ENCODE measurements at places on chromosomes 4 and X.

- DNase-seq, result peak; percentile 89
Observed at GRCh38 chrX:71068044-71068918, at the start of gene SNX12. Gene SNX12, minus strand, starts transcription at chrX:71068334. Its CDS starts 28 bp downstream, at chrX:71068306.

DNA sequence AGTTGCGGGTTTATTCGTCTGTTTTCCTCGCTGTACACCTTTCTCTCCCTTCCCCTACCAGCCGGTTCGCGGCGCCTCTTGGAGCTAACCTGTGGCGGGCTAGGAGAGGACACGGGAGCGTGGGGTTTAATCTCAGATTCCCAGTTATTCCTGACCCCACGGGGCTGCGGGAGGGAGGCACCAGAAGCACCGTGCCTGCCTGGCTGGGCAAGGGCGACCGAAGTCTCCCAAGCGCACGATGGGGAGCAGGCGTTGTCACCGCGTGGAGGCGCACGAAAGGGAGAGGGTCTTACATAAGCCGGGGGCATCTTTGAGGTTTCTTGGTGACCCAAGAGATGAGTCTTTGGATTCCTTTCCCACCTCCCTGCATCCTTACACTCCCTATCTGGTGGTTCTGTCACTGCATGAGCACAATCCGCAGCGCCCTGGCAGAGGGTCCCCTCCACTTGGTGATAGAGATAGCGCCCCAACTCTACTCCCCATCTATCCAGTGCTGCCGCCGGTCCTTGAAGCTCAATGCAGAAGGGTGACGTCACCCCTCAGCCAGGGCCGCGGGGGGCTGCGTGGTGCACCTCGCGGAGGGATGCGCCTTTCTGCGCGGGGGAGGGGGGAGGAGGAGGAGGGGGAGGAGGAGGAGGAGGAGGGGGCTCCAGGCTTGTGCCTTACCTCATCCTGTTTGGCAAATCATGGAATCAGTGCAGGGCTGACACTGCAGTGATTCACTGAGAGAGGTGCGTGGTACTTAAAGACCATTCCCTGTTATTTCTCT is 793 bp downstream of the TSPAN7 start:
- no peak for DNase-seq

DNA sequence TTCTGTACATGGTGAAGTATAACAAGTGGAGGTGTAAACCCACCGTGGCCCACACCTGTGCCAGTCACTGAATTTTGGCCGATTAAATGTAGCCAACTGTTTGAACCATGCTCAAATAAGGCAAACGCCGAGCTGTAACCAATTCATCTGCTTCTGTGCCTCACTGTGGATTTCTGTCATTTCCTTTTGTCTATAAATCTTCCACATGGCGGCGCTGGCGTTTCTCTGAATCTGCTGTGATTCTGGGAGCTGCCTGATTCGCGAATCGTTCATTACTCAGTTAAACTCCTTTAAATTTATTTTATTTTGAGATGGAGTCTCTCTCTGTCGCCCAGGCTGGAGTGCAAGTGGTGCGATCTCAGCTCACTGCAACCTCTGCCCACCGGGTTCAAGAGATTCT is 19.2 kb downstream of the SUPT20HL2 start:
- DNase-seq, result no peak

GRCh38 chr4:42915484-42915883 is 23.0 kb downstream of the GRXCR1 start:
- DNase-seq, result no peak

- no peak for DNase-seq
Observed at GRCh38 chr4:43133566-43133965, 241.1 kb downstream of the GRXCR1 start.

DNA sequence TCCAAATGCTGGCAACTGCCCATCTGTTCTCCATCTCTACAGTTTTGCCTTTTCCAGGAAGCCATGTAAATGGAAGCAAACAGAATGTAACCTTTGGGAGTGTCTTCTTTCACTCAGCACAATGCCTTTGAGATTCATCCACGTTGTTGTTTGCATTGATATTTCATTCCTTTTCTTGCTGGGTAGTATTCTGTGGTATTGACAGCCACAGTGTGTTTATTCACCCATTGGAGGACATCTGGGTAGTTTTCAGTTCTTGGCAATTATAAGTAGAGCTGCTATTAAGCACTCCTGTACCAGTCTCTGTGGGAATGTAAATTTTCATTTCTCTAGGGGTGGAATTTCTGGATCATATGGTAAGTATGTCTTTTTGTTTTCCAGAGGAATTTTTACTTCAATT is 194.3 kb upstream of the RPS6KA3 start:
- DNase-seq, result no peak

DNA sequence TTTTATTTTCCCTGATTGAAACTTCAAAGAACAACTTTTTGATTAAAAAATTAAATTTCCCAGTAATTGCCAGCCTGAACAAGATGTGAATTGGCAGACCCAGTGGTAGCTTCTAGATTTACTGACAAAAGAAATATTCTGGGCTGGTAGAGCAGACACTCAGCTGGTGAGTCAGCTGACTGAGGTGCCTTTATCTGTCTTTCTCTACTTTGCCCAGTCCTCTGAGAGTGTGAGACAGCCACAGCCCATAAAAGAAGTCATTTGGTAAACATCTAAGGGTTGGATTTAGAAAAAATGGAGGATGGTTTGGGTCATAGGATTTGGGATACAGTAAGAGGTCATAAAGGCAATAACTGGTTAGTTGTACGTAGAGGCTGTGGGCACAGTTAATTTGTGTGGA is 54.5 kb downstream of the CCSER1 start:
- no peak for DNase-seq

DNA sequence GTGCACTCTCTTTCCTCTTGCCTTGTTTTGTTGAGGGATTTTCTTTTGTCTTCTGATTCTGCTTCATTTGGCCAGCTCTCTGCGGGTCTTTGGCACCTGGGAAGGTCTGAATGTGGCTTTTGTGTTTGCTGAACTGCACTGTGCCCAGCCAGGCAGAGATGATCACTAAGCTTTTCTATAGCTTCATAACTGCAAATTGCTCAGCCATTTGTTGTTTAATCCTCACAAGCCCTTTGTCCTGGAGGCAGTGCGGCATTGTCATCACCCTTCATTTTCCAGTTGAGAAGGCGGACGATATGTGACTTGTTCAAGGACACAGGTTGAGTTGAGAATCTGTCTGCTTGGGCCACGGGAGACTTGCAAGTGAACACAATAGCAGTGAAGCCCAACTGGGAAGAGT is 46.0 kb upstream of the SFRP2 start:
- no peak for DNase-seq

DNA sequence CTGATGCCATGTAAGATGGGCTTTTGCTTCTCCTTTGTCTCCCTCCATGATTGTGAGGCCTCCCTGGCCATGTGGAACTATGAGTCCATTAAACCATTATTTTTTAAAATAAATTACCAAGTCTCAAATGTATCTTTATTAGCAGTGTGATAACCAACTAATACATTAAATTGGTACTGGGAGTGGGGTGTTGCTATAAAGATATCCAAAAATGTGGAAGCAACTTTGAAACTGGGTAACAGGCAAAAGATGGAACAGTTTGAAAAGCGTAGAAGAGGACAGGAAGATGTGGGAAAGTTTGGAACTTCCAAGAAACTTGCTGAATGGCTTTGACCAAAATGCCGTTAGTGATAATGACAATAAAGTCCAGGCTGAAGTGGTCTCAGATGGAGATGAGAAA is 526.7 kb downstream of the SH3BGRL start:
- DNase-seq, result no peak

DNA sequence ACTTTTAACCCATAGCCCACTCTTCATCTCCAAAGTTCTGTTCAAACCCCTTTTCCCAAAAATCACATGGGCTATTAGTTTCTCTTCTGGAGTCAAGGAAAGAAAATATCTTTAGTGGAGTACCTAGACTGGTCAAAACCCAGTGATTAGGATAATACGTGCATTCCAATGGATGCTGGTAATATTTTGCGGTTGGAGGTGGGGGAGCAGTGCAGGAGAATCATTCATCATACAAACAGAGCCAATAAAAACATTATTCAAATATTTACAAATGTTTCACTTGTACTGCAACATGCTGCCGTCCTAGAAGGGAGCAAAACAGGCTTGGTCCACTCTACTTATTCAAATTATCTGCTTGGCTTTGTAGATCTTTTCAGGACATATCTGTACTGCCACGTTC is 57.2 kb upstream of the RAB9B start:
- DNase-seq, result no peak

DNA sequence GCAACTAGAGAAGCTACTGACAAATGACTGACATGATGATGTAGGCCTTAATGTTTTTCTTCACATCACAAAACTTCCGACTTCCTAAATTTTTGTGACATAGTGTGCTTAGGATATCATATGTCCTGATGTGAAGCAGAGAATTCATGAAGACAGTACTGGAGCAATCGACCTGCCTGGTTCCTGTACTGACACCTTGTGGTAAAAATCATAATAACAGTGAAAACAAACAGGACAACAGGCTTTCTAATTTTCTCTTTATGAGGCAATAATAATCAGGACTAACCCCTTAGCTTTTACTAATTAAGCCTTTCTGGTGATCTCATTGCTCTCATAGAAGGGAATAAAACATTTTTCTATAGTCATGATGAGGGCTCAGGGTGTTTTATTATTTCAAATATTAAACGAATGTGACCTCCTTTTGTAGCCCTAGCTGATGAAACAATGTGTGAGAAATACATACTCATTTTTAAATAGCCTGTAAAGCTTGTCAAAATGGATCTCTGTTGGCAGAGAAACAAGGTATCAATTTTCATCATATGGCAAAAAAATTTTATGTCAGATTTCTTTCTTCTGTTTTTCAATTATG is 158.4 kb downstream of the TENT5D start:
- peak; percentile 24 for DNase-seq

DNA sequence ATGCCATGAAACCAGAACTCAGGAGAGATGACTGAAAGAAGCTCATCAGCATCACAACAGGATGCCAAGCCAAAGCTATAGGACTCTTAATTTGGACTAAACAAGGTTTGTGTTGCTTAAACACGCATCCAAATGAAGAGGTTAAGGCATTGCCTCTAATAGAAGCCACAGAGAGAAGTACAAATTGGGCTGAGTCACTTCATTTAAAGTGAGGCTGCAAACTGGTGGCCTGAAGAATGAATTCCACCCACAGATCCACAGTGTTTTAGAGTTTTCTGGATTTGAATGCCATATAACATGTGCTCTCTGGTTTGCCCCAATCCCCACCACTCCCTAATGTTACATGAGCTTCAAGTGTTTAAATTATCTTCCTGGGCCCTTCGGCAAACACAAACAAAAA is 103.5 kb downstream of the FIP1L1 start:
- no peak for DNase-seq

GRCh38 chrX:34557733-34558132 is 99.4 kb downstream of the TMEM47 start:
- DNase-seq, result no peak

DNA sequence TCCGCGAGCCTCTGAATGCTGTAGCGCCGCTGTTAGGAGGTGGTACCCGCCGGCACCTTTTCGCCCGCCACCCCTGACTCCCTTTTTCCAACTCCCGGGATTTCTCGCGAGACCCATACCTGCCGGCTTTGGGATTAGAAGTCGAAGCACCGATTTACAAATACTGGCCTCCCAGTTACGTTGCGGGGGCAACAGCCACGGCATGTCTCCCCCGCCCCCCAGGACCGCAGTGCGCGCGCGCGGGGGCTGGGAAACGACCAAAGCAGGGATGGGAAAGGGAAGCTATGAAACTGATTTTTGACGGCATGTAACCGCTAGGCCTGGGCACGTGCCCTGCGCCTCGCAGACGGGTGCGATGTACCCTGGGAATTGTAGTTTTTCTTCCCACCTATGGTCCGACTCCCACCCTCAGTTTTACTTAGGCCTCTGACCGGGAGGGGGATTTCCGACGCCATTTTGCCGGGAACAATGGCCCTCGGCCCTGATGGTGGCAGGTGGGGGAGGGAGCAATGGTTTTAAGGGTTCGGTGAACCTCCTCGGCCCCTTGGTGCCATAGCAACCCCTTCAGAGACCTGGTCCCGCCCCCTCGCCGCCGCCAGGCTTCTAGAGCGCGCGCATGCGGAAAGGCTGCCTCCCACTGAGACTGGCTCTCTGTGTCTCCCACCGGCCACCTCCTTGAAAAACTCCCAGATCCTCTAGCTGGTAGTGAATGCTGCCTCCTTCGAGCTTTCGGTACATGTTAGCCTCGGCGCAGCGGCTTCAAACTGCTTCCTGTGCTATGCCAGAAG is 772 bp upstream of the WNK3 start:
- peak; percentile 70 for DNase-seq

- no peak for DNase-seq
Observed at GRCh38 chr4:39521253-39521919, 5.9 kb downstream of the UGDH start.

DNA sequence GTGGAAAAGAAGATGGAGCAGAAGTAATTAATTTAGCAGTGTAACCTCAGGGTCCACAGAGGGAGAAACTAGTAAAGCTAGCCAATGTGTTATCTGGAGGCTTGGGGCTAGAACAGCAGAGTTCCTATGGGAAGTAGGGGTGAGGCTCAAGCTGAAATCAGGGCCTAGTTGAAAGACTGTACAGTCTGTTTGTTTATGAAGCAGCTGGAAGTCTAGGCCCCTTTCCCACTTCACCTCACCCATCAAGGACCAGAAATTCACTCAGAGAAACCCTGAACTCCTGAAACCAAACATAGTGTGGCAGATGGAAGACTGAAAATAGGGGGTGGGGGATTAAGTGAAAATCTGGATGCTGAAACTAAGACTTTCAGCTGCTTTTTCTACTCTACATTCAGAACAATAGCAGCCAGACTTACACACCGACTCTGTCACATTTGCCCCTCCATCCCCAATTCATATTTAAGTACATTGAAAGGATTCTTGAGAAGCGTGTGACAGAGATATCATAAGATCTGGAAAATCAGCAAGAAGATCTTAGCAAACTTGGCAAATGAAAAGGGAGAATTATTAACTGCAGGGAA is 32.6 kb upstream of the FAM241A start:
- DNase-seq, result no peak

DNA sequence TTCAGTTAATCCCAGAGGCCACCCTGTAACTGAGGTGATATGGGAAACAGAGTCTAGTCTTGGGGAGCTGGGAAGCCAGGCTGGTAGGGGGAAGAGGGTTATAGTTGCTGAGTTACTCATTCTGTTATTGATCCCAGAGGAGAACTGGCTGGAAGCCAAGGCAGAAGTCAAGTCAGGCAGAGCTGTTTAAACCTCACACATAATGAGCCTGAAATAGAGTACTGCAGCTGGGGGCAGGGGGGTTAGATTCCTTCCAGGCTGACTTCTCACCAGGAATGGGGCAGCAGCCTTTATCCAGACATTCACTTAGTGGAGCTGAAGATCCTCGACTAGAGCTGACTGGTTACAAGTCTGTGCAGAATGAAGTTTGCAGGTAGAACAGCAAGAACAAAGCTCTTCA is 144.9 kb downstream of the C4orf33 start:
- no peak for DNase-seq
